ENCODE measurements at places on chromosomes 7 and 10.

DNA sequence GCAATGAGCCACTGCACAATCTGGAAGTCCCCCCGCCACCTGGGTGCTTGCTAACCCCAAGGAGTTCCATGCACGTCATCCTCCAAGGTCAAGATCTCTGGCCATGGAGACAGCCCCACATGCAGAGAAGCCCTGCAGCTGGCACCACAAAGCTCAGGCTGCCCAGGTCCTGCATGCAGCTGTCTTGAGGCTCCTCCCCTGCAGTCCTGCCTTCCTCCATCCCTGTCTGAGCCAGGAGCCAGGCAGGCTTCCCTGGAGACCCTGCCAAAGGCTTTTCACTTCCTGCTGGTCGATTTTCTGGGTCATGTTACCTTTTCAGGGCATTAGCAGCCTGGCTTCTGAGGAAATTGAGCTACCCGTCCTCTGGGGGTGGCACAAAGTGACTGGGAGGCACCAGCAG lies 12.5 kb upstream of the TMEM72 start:
- DNase-seq: no peak

GRCh38 chr10:17536221-17536620 lies 81.0 kb downstream of the HACD1 start:
- DNase-seq: no peak

GRCh38 chr10:124721330-124722045 lies 22.7 kb downstream of the FAM53B start:
- no peak for DNase-seq

DNA sequence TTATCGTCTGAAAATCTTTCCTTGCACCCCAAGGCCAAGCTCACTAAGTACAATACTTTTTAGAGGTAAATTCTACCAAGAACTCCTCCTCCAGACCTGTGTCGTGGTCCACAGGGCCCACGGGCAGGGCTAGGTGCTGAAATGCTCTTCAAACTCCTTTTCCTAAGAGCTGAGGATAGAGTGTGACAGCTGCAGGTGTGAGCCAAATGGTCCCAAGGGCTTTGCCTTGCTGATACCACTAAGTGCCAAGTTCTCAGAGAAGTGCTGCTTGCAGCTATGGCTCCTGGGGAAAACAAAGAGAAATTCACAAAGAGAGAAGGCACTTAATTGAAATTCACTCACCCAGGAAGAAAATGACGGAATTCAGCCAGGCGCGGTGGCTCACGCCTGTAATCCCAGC lies 868.9 kb upstream of the AUTS2 start:
- no peak for DNase-seq

DNA sequence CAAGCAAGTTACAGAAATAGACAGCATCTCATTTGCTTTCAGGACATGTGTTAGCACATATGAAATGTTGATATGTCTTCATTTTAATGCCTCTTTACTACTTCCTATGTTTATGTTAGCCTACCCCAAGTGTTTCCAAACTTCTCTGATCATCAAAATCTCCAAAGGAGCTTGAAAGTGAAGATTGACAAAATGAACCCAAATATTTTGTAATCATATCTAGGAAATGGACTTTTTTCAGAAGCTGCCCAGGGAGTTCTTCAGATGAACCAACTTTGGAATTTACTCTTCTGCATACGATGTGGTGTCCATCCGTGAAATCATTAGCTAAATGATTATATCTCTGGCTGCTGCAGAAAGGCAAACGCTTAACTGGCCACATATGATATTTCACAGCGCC lies 101.2 kb upstream of the AOAH start:
- DNase-seq: no peak

DNA sequence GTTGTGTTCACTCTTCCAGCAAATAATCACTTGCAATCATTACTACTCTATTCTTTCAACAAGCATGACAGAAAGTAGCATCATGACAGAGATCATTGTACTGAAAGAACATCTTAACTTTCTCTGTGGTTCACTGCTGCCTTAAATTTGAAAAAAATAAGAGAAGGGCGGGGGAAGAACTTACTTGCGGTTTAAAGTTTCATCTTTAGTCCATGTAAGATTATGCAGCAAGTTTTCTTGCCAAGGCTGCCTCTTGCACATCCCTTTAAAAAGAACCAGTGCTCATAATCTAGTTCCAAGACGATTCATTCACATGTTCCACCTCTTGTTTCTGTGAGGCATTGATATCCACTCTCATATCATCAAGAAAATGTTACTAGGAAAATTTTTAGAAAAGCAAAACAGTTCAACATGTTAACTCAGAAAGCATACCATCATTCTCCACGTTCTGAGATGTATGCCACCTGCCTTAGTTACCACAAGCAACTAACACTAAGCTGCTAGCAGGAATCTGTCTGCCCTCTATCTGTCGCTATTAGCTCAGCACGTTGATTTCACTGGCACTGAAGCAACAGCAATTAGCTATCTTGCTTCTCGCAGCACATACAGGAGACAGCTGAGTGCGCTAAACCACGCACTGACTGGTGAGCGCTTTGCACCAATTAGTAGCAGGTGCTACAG lies at the start of gene PCDH15:
TSS of gene PCDH15 (minus strand) at position 491 of the 681 bp plus-strand sequence. CDS start 136,969 bp downstream, outside the sequence.
- no peak for DNase-seq

DNA sequence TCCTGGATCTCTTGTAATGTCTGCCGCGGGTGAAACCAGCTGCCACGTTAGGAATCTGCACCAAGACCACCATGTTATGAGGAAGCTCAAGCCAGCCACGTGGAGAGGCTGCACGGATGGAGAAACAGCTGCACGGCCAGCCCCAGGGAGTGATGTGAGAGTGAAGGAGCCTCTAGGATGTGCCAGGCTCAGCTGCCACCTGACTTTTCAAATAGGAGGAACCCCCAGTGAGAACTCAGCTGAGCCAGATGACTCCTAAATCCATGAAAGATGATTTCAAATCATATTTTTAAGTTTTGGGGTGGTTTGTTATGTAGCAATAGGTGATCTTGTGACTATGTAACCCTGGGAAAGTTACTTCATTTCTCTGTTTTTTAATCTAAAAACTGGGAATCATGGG lies 71.7 kb downstream of the PRKAG2 start:
- DNase-seq: no peak

DNA sequence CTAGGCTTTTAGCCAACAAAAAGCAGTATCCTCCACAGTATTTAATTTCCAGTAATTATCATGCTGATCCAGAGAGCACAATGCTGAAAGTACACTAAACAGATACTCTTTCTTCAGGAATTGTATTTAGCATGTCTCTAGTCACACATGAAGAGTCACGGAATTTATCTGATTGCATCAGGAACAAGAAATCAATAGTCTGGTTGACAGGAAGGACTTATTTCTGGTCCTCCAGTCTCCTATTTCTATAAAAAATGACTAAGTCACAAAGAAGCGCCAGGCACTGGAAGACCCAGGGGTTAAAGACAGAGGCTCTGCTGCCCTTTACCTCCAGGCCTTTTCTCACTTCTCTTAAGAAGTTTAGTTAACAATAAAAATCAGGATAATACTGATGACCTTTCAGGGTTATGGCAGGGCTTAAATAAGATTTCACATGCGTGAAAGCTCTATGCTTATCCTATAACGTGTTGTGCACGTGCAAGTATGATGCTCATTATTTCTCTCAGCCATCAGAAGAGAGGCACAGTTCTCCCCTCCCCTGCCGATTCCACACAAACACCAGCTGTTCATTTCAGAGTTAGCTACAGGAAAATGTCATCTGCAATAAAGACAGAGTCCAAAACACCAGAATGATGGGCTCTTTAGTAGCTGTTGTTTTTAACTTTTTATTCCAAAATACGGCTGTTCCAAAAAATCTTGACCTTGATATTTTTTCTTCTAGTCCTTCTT lies 36.9 kb downstream of the SLC26A4 start:
- DNase-seq: no peak

DNA sequence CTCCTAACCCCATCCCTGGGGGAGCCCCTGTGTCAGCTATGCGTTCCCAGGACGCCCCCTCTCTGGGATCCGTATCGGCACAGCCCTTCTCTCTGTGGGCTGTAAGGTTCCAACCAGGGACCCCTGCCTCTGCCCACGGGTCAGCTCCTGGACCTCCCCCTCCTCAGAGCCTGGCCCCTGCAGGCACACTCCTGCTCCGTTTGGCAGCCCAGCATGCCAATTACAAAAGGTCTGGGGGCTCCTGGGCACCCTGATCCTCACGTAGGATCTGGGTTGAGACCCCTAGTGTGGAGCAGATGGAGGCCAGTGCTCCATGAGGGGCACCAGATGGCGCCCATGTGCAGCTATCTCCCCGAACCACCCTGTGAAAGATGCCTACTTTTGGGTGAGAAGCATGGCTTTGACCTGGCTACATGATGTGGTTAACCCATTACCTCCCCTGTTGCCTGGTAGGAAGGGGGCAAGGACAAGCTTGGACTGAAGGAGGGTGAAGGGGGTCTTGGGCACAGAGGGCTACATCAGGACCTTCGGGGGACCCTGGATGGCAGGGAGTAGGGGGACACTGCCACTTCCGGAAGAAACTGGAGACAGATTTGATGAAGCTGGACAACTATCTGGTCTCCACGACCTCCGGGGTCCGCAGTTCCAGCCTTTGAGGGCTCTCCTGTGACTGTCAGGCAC lies 9.0 kb downstream of the TACR2 start:
- DNase-seq: peak; percentile 41

GRCh38 chr7:22255342-22255741 lies 101.6 kb downstream of the RAPGEF5 start:
- no peak for DNase-seq

GRCh38 chr10:133100706-133101415 lies 13.1 kb downstream of the ADGRA1 start:
- DNase-seq: no peak

DNA sequence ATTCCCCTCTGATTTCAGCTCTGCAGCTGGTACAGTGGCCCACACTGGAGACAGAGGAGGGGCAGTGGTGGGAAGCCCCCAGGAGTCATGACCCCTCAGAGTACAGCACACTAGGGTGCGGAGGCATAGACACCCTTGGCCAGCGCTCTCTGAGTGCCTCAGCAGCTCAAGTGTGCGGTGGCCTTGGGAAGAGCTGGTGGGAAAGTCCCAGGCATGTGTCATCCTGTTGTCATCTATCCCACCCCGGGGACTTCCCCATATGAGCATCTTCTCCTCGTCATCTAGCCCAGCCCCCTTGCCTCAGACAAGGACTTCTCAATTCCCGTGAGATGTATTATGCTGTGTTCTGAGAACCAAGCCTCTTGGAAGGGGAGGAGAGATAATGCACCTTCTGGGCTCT lies 15.6 kb upstream of the PPIF start:
- DNase-seq: peak; percentile 67

DNA sequence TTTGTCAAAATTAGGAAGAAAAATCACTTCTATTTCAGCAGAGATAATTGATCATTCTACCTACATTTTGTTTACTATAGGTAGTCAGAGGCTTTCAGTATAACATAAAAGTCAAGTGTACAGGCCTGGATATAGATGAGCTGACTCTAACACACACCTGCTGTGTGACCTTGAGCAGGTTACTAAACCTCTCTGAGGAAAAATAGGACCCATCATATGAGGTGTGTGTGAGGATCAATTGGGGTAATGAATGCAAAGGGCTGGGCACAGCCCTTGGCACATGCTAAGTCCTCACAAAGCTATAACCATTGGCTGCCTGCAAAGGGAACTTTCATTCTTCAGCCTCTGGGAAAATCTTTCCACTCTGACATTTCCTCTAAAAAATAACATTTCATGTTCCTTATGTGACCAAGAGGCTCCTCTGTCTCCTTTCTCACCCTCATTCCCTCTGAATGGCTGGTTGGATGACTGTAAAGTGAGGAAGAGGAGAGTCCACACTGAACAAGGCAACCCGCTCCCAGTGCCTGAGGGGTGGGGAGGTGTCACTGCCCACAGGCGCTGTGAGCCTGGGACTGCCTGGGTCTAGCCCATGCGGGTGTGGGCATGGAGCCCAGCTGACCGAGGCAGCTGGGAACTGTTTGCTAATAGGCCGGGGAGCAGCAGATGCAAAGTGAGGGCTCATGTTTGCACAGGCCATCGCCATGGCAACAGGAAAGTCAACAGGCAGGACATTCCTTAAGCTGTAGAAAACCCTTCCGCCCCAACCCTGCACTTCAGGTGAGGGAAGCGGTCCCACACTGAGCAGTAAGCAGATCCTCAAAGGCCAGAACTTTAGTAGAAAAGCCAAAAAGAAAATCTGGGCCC lies 36.8 kb downstream of the MYOF start:
- no peak for DNase-seq

- DNase-seq: no peak
Measured at GRCh38 chr10:130729876-130730275, 581.6 kb downstream of the TCERG1L start.

- no peak for DNase-seq
Measured at GRCh38 chr7:151248346-151249033, at the start of gene SMARCD3. SMARCD3 (minus strand) TSS chr7:151248694; CDS start chr7:151248562, 132 bp downstream.

DNA sequence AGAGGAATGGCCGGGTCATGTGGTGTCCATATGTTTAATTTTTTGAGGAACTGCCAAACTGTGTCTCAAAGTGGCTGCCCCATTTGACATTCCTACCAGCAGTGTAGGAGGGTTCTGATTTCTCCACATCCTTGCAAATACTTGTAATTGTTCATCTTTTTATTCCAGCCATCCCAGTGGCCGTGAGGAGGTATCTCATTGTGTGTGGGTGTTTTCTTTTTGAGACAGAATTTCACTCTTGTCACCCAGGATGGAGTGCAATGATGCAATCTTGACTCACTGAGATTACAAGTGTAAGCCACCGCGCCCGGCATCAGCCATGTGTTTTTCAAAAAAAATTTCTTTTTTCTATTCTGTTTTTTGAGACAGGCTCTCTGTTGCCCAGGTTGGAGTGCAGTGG lies 38.7 kb upstream of the DLG5 start:
- DNase-seq: no peak

DNA sequence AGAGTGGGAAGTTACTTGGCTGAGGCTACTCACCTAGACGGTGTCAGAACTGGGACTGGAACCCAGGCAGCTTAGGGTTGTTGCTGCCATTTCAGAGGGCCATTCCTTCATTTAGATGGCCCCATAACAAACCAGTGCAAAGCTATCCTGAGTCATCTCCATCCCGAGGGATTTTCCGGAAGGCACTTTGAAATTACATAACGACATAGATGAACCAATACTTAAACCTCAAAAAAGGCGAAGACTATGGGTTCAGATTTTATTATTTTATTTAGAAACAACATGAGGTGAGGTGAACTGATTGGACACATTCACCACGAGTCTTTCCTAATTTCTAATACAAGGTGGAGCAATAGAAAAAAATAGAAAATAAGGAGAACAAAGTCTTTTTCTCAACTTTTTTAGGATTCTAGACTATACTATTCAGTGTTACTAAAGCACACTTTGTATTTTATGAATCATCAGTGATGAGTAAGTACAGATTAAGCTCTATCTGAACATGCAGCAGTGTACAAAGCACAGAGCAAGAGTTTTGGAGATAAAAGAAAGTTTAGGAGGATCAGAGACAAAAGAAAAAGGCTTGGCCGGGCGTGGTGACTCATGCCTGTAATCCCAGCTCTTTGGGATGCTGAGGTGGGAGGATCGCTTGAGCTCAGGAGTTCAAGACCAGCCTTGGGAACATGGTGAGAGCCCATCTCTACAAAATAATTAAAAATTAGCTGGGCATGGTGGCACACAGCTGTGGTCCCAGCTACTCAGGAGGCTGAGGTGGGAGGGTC lies 79.5 kb upstream of the SVIL start:
- DNase-seq: no peak

DNA sequence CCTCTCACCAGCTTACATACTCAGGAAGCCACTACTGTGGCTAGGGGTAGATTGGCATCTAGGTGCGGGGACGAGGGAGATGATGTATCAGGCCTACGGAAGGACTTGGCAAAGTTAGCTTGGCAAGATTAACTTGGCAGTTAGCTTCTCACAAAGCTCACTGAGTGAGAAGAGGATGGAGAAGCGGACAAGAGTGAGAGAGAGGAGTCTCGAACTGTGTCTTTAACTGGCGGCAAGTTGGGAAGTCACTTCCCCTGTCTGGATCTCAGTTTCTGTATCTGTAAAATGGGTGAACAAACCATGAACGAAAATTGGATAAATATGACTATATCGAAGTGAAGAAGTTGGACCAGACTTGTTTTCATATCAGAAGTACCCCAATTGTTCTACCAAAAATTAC lies 9.5 kb upstream of the MLXIPL start:
- no peak for DNase-seq

Measured in T-helper 1 cell (primary cell).